ENCODE measurements at places on chromosomes 6 and 20. TPM values are rescaled to one million over a fixed set of nuclear protein-coding genes. Genes with fewer than 3 reads are reported as not detected.

- H3K27me3 ChIP-seq = no peaks in the 10 kb centered on the region
- H3K4me1 ChIP-seq = peaks cover 37% of the 10 kb centered on the region
- no peak for DNase-seq
- peak overlapping the region; percentile 100 for H3K27ac ChIP-seq
Observed at GRCh38 chr6:137222381-137222780, 3.2 kb upstream of the IFNGR1 start.

- no peak overlapping the region for H3K4me3 ChIP-seq
- no peak overlapping the region for H3K27ac ChIP-seq
- peaks cover 2% of the 10 kb centered on the region for H3K4me1 ChIP-seq
- H3K36me3 ChIP-seq = no peaks in the 10 kb centered on the region
Observed at GRCh38 chr6:73389854-73390253, 4.8 kb upstream of the DDX43 start.

DNA sequence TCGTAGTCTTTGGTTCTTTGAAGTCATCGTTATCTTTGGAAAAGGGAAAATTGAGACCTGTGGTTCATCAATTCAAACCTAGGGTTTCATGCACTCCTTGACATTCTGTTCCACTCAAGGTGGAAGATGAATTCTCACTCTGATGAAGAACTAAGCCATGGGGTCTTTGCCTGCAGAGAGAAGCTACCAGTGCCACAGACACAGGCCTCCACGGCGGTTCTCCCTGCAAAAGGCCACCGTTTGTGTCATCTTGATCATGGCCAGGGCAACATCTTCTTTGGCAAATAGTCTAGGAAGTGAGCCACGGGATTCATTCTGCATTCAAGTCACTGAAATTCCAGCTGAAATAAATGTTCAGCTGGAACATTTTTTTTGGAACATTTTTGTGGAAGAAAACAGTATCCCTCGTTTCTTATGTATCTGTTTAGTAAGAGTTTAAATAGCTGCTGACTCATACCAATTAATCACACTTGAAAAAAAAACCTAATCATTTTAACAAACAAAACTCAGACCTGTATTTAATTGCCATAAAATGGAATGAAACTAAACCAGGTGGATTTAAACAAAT is 206.0 kb upstream of the FOXQ1 start:
- no peaks in the 10 kb centered on the region for H3K36me3 ChIP-seq
- H3K4me1 ChIP-seq = peaks cover 13% of the 10 kb centered on the region
- DNase-seq = no peak
- H3K27ac ChIP-seq = no peak overlapping the region
- H3K4me3 ChIP-seq = no peak overlapping the region
- H3K27me3 ChIP-seq = no peaks in the 10 kb centered on the region

- DNase-seq = no peak
- no peaks in the 10 kb centered on the region for H3K36me3 ChIP-seq
- H3K27ac ChIP-seq = no peak overlapping the region
- H3K4me3 ChIP-seq = no peak overlapping the region
Observed at GRCh38 chr6:55902796-55903195, 27.4 kb upstream of the BMP5 start.

Gene PI16
- total RNA-seq = 1.0 TPM

Gene SLA2
- total RNA-seq = 0.61 TPM

All from esophagus squamous epithelium (tissue), 5 donors.